ENCODE measurements at places on chromosomes 3 and 15. TPM values are rescaled to one million over a fixed set of nuclear protein-coding genes. Genes with fewer than 3 reads are reported as not detected.

BOC gene
- total RNA-seq, result 2.8 TPM

DNA sequence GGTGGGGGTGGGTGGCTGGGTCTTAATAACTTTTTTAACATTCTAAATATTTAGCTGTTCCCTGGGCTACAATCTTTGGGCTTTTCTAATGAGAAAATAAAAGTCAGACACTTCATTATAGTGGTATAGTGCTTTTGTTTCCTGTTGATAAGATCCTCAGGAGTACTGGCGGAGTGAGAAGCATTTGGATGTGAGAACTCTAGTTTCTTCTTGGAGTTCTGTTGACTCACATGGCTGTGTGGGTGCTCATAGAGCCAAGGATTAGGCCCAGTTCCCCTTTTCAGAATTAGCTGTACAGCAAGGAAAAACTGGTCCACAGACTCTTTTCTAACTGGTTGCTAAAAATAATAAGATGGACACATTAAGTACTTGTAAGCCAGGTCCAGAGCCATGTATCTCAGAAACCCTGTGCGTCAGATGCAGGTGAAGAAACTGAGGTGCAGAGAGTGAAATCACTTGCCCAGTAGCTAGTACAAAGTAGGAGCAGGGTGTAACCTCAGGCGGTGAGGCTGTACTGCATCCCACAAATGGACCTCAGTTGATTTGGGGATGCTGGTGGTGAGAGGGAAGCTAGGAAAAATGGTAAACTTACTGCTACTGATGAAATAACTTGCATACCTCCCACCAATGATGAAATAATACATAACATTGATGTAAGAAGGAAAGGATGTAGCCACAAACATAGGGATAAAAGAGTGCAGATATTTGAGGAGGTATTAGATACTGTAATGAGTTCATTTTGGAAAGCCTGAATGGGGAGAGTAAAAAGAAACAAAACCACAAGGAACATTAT, 2.3 kb downstream of the ITPR1 start:
- DNase-seq, result no peak

GRCh38 chr3:186821429-186822387, 15.4 kb upstream of the RFC4 start:
- DNase-seq, result no peak

DNA sequence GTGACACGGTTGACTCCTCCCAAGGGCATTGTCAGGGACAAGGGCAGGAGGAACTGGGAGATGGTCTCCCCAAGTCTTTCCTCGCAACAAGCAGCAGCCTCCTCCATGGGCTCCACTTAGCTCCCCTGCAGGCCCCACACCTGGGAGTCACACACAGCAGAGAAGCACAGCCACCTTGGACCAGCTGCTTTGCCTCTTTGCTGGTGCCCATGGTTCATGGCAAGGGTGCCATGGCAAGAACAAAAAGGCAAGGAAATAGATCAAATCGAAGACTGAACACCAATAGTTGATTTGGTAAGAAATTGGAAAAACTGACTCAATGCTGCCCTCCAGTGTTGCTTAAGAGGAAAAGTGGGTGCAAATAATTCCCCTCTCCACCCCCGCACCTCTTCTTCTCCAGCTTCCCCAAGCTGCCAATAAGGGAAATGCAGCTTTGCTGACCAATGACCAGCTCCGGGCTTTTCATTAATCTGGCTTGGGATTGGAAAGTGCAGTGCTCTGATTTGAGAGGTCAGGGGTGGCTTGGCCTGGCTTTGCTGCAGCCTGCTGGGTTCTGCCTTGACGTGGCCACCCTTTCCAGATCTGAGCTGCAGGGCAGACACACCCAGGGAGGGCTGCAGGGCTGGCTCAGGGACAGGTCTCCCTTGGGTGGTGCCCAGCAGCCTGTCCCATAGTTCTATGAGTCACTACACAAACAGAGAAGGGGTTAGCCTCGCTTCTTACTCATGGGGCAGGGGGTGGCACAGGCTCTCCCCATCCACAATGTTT, 162.0 kb downstream of the KLF13 start:
- DNase-seq, result peak; percentile 72

WDR93 gene
- 0.05 TPM for total RNA-seq

DNA sequence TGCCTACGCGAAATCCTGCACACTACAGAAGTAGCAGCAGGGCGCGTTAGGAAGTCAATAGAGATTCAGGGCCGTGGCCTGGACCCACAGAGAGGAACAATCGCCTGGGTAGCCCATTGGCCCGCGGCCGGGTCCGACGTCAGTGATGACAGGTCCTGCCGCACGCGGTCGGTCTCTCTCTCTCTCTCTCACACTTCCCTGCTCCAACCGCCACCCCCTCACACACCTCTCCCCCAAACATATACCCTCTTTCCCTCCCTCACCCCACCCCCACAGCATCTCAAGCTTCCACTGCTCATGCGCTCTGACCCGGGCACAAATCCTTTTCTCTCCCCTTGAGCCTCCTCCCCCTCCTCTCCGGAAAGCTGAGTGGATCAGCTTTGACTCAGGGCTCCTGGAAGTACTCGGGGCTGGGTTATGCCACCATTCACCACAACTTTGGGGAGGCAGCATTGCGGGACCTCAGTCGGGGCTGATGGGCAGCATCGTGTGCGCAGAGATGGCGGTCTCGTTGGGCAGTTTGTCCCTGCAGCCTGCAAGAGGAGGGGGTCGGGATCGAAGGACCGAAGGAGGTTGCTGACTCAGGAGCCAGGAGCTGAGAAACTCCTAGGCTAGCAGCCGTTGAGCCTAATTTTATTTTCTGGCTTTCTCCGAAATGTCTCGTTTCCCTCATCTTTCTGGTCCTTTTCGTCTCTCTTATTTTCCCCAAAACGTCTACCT, 9.0 kb downstream of the ZIC4 start:
- no peak for DNase-seq

GRCh38 chr15:78327466-78327865, 12.7 kb upstream of the CRABP1 start:
- no peak for DNase-seq

All from SJSA1 (cell line).